Mammary epithelial cell (primary cell): ENCODE measurements at places on chromosomes 11 and 22.

DNA sequence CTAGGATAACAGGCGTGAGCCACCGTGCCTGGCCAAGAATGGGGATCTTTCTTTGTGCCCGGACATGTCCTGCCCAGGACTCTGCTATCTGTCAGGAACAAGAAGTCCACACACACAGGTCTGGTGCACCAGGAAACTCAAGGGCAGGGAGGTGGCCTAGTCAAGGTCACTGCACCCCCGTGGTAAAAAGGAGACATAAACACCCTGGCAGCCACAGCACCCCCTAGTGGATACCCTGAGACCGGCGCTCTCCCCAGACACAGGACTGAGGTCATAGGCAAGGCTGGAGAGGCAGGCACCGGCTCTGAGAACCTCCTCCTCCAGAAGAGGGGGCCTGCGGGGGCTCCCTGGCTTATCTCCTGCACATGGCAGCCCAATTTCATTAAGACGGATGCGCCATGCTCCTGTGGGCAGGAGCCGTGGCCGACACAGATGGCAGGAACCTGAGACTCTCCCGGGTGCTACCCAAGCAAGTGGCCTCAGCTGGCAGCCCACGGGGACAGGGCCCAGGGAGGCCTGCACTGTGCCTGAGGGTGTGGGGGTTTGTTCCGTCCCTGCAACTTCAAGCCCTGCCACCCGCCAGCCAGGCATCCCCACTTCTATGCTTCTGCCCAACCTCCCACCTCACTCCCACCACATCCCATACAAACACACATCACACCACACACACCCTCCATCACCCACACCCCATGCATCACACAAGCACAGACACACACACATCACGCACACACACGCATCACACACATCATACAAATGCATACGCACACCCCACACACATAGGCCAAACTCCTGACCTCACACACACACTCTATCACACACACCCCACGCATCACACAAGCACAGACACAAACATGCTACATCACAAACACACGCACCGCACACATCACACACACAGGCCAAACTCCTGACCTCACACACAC lies 19.6 kb downstream of the MACROD1 start:
- peak; percentile 17 for DNase-seq

DNA sequence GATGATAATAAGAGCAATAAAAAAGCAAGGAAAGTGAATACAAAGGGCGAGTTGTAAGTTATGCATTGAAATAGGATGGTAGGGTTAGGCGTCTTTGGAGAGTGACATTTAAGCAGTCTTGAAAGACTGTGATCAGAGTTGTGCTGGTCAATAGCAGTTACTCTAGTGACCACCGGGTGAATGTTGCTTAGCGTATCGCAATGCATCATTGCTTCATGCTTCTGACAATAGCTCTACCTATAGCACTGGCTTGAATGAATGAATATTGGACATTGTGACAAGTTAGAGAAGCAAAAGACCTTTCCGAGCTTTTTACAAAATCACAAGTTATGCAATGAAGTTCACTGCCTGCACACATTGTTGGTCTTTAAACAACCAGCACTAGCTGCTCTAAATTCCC lies 7.7 kb upstream of the OR8B12 start:
- no peak for DNase-seq

GRCh38 chr11:73851046-73851764 lies 25.4 kb downstream of the COA4 start:
- DNase-seq, result no peak

DNA sequence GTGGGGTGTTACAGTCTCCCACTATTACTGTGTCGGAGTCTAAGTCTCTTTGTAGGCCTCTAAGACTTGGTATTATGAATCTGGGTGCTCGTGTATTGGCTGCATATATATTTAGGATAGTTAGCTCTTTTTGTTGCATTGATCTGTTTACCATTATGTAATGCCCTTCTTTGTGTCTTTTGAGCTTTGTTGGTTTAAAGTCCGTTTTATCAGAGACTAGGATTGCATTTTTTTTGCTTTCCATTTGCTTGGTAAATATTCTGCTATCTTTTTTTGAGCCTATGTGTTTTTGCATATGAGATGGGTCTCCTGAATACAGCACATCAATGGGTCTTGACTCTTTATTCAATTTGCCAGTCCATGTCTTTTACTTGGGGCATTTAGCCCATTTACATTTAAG lies 97.6 kb downstream of the PDE3B start:
- no peak for DNase-seq

DNA sequence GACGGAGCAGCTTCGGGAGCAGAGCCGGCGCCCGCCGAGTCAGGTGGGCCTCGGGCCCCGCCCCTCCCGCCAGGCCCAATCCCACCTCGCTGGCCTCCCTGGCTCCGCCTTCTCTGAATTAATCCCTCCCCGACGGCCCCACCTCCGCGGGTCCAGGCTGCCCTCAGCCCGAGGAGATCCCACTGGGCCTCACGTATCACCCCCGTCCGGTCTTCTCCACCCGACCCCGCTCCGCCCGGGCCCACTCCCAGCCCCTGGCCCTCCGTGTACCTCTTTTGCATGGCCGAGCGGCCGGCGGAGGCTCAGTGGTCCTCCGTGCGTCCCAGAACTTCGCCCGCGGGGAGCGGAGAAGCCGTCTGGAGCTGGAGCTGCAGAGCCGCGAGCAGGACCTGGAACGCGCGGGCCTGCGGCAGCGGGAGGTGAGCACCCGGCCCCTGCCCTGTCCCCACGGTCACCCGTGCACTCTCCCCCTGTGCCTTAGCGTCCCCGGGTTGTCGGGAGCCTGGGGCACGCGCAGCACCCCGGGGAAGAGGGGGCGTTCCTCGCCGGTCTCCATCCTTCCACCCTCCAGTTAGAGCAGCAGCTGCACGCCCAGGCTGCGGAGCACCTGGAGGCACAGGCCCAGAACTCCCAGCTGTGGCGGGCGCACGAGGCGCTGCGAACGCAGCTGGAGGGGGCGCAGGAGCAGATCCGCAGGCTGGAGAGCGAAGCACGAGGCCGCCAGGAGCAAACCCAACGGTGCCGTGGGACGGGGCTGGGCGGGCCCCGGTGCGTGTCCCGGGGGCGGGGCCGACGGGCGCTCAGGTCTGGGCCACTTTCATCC lies 2.2 kb upstream of the CD151 start:
- peak; percentile 48 for DNase-seq

DNA sequence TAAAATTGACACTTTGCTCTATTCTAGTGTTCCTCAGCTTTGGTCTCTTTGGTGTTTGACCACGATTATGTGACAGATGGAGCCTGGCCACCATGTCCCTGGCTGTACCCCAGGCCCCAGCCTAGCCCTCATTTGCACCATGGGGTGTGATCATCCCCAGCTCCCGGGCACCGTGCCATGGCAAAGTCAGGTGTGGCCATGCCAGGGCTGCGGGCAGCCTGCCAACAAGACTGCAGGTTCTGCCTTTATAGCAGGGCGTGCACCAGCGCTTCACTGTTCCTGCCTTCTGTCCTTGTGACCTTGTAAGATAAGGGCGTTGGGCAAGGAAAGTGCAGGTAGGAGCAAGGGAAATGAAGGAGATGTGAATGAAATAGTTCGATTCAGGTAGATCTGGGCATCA lies 22.4 kb upstream of the APOBEC3A start:
- peak; percentile 54 for DNase-seq

DNA sequence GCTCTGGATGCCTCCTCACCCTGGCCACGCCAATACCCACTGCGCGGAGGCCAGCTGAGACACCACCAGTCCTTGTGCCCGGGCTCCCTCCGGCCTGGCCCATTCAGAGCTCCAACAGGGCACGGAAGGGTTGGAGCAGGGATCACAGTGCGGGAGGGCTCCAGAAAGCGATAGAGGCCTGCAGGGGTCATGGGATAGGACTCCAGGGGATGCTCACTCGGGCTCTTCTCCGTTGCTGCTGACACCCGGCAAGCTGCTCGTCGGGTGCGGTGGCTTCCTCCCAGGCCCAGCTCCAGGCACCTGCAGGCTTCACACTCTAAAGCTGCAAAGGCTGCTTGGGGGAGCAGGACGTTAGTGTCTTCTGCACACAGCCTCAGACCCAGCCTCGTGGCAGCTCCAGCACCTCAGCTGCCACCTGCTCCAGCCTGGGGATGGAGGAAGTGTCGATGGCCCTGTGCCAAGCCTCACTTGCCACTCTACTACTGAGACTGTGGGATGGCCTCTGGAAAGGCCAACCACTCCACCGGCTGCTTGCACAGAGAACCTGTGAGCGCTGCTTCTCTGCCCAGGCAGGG lies 10.6 kb downstream of the WNT7B start:
- no peak for DNase-seq

- no peak for DNase-seq
Observed at GRCh38 chr11:118139578-118139977, 13.0 kb downstream of the SCN4B start.

DNA sequence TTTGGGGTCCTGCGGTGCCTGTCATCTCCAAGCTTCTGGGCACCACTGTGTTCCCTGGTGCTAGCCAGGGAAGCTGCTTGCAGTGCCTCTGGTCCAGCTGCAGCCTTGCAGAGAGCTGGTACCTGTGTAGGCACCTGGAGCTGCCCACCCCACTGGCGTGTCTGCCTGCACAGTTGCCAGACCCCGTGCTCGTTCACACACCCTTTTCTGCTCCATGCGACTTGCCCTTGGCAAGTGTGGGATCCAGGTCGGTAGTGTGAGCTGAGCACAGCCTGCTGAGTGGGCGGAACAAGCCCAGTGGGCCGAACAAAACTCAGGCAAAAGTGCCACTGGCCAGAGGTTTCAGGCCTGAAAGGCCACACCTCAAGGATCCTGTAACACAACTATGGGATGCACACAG lies 146.5 kb upstream of the MTMR2 start:
- no peak for DNase-seq
